ENCODE measurements at places on chromosomes 1 and 21.

GRCh38 chr1:245380790-245381535 is 226.2 kb downstream of the KIF26B start:
- no peak for DNase-seq

GRCh38 chr1:117188816-117189437 is 21.8 kb downstream of the VTCN1 start:
- DNase-seq: no peak

- no peak for DNase-seq
Measured at GRCh38 chr1:61638296-61638695, 86.6 kb downstream of the TM2D1 start.

DNA sequence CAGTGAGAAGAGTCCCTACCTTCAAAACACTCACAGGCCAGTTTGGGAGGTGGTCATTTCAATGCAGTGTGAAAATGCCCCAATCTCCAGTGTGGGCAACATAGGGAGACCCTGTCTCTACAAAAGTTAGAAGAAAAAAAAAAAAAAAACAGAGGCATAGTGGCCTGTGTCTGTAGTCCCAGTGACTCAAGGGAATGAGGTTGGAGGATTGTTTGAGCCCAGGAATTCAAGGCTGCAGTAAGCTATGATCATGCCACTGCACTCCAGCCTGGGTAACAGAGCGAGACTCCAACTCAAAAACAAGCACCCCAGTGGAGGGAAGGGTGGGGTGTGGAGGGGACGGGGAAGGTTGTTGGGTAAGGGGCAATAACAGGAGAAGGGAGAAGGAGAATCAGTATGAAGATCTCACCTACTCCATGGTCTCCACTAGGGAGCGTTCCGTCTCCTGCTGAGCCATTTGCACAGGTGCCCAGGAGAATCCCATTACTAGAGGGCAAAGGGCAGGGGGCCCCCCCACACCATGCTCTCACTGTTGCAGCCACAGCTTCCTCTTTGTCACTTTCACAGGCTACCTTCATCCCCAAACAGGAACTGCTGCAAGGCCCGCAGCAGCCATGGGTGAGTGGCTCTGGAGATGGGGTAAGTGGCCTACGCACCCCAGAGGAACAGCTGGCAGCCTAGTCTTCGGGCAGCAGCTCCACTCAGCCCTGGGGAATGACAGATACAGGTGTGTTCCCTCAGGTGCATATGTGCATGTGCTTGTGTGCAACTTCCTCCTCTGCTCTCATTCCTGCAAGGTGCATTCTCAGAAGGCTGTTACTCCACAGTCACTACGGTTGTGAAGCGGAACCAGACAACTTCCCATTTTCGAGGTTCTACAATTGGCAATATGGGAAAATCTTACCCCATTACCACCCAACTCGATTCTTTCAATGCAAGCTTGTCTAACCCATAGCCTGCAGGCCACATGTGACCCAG is 87.9 kb upstream of the LYST start:
- DNase-seq: peak; percentile 63

- no peak for DNase-seq
Measured at GRCh38 chr1:201917362-201918033, 28.8 kb downstream of the SHISA4 start.

DNA sequence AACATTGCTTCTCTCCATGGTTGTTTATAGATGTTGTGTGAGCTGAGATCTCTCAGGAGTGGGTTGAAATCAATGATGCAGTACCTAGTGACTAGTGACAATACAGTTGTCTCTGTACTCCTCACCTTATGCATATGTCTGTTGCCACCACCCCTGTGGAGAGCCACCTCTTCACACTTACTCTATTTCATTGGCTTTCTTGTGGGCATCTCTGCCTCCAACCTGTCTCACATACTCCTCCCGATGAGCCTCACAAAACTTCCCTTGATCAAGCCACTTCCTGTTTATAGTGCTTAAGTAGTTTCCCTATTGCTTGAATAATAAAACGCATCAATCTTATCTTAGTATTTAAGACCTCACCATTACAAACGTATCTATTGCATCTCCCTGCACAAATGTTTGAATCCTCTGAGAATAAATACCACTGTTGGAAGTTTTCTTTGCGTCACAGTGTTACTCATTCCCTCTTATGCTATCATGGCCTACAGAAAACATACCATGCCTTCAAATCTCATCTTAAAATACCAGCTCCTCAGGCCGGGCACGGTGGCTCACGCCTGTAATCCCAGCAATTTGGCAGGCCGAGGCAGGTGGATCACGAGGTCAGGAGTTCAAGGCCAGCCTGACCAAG is 54.7 kb upstream of the GREM2 start:
- DNase-seq: no peak

DNA sequence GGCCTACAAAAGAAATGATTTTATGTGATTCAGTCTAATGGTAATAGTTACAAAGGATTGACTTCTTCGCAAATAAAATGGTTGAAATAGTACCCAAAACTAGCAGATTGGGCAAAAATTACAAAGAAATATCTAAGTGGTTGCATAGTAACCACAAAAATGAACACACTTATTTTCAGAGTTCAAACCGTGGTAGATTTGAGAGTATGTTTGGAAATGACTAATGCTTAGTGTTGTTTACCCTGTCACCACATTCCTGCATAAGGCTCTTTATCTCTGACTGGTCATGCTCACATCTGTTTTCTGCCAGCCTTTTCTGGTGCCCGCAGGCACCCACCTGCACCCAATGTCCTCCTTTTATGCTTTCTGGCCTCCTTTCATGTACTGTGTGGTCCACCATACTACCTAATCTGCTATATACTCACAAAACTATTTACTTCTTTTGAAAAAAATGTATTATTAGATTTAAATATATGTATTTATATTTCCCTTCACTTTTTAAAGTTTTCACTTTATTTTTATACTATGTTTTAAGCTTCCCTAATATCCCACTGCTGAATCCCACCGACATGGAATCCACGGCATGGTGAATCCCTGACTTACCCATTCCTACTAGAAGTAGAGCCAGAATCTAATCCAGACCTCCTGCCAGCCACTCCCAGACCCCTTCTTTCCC is 30.3 kb downstream of the PTPRC start:
- no peak for DNase-seq

DNA sequence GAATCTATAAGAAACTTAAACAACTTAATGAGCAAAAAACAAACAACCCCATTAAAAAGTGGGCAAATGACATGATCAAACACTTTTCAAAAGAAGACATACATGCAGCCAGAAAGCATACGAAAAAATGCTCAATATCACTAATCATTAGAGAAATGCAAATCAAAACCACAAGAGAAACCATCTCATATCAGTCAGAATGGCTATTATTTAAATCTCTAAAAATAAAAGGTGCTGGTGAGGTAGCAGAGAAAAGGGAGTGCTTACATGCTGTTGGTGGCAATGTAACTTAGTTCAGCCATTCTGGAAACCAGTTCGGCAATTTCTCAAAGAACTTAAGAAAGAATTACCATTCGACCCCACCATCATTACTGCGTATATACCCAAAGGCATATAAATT is 147.7 kb downstream of the FAF1 start:
- DNase-seq: no peak

- DNase-seq: no peak
Measured at GRCh38 chr1:233668725-233669294, 54.9 kb downstream of the KCNK1 start.

- DNase-seq: no peak
Measured at GRCh38 chr21:17472592-17473271, 40.1 kb upstream of the CXADR start.

DNA sequence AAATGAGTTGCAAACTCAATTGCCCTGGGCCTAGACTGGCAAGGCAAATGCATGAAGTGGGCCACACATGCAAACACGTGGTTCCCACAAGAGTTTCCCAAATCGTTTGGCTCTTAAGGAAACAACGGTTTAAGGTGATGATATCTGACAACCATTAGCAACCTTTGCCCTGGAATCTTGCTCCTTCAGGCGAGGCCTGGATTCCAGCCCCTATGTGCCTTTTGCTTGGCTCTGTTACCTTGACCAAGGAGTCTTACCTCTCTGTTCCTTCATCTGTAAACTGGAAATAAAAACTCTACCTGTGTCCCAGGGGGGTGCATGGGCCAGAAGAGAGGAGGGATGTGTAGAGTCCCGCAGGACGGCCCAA is 72.1 kb upstream of the CASZ1 start:
- DNase-seq: no peak

- no peak for DNase-seq
Measured at GRCh38 chr1:19412654-19413053, 72.7 kb downstream of the CAPZB start.

- no peak for DNase-seq
Measured at GRCh38 chr1:161427733-161428516, 60.2 kb upstream of the CFAP126 start.

DNA sequence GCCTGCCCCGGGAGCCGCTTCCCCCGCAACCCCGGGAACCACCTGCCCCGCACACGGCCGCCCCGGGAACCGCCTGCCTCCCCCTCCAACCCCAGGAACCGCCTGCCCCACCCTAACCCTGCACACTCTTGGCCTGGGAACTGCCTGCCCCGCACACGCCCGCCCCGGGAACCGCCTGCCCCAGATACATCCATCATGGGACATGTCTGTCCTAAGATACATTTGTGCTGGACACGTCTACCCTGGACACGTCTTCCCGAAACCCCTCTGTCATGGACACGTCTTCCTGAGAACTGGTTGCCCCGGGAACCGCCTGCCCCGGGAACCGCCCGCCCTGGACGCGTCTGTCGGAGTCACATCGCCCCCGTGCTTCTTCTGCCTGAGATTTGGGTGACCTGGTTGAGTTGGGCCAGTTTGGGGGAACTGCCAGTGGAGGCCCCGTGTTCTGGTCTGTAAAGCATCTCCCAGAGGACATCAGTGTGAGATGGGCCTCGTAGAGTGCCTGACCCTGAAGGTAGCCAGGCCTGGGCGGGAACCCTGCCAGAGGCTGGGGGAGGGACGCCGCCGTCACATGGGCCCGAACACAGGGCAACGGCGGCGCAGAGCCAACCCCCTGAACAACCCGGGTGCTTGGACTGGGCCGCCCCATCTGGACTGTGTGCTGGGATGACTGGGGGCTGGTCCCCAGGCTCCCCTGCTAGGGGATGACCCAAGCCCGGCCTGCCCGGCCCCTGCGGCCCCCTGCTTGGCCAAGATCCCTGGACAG is 3.6 kb downstream of the PERM1 start:
- DNase-seq: no peak

DNA sequence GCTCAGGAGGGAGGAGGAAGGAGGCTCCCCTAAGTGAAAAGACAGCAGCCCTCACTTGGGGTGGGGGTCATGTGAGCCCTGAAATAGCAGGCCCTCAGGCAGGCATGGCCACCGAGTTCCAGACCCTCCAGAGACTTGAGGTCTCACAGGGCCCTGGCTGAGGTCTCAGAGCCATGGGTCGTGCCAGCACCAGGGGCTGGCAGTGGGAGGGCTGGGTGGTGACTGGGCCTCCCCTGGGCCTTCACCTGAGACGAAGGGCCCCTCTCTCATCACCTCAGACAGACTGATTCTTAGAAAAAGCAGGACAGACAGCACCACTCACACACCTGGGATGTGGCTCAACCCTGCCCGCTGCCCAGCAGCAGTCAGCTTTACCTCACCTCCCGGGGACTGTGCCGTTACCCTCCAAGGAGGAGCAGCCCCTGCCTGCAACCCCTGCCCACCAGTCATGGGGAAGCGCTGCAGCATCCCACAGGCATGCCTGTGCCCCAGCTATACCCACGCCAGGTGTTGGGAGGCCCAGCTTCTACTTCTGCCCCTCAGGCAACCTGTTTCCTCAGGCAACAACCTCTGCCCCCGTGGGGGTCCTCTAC is 42.6 kb upstream of the LRP8 start:
- DNase-seq: no peak

- no peak for DNase-seq
Measured at GRCh38 chr1:155127105-155127966, at the start of gene EFNA1. Gene EFNA1 (plus strand): TSS chr1:155127876. CDS start chr1:155127978, 102 bp downstream.

GRCh38 chr1:241600496-241600901 is 39.7 kb downstream of the CHML start:
- no peak for DNase-seq

- DNase-seq: no peak
Measured at GRCh38 chr21:15826147-15826780, 96.5 kb downstream of the USP25 start.

DNA sequence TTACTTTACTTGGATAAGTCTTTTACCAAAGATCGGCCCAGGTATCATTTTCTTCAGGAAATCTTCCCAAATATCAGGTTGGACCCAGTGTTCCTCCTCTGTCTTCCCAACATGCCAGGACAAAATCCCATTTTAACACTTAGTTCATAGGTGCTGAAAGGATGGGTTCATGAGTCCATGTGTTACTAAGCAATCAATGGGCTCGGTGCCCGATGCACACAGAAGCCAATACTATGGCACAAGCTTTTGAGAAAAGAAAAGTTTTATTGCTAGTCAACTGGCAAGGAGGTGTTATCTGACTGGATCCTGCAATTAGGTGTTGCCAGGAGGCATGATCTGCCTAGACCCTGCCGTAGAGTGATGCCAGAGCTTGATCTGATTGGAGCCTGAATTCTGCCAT is 133.3 kb upstream of the SLC44A3 start:
- no peak for DNase-seq

DNA sequence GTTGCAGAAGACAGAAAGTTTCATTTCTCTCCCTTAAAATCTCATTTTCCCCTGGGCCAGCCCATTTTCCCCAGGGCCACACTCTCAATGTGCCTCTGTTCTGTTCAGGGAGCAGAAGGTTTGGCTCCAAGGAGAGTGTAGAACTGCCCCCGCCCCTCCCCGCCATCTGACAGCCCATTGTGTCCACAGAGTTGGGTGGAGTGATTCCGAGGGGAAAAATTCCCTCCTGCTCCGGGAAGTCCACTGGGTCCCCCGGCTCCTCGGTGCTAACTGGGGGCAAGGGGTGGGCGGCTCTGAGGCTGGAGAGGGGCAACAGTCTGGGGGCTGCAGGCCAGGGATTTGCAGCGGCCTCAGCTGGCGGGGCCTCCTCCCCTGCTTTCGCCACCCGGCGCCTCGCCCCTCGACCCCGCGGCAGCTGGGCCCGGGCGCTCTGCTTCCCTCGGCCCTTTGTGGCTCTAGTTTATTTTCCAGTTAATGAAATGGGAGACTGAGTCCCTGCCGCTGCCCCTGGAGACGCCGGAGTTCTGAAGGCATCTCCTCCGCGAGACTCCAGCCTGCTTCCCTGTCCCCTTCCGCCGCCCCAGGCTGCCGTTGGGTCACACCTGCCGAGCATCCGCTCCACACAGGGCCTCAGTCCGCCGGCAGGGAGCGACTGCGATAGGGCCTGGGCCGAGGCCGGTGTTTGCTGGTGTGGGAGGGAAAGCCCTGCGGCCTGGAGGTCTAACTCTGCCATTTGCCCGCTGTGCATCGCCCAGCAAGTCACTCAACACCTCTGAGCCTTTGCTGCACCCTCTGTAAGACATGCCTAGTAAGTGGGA is 14.7 kb upstream of the KIRREL1 start:
- DNase-seq: no peak

DNA sequence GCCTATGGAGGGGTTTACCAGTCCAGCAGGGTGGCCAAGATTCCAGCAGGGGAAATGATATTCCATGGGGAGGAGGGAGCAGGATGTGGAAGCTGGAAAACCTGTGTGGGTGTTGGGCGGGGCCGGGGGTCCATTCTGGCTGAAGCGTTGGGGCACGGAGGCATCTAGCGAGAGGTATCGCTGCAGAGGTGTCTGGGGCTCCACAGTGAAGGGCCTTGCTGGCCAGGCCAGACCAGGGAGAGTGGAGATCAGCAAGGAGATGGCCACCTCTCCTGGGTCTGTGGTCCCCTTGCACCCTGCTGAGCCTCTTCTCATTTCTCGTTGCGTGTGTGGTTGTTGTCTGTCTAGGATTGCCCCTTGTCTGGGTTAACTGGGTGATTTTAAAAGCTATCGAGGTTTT is 6.2 kb downstream of the COQ8A start:
- no peak for DNase-seq

GRCh38 chr1:180951836-180952656 is 39.3 kb downstream of the KIAA1614 start:
- DNase-seq: no peak

GRCh38 chr21:29777160-29777559 is 162.6 kb downstream of the GRIK1 start:
- DNase-seq: no peak
